Stimulated activated CD4-positive, alpha-beta T cell treated with anti-CD3 and anti-CD28 coated beads, TNF-alpha, amount 100 ng/mL, for 1 hour (primary cell): ENCODE measurements at places on chromosomes 5 and 9.

DNA sequence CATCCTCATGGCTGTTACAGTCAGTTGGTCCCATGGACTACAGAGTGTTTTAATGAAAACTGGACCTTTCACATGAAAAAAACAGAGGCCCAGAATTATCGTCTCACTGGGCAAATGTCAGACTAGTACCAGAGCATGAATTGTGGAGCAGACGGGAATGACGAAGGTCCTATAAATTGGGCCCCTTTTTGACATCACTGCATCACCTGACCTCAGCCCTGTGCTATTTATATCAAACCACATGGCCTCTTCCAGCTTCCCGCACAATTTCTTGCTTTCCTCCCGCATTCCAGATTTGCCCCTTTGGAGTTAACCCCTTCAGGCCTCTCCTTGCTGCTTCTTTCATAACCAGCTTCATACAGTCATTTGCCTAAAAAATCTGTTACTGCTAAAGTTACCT is 301.7 kb downstream of the ATPSCKMT start:
- DNase-seq: no peak

GRCh38 chr5:61675015-61675692 is 343.1 kb downstream of the ZSWIM6 start:
- no peak for DNase-seq

- DNase-seq: no peak
Observed at GRCh38 chr9:113511047-113511521, 47.6 kb downstream of the RGS3 start.

DNA sequence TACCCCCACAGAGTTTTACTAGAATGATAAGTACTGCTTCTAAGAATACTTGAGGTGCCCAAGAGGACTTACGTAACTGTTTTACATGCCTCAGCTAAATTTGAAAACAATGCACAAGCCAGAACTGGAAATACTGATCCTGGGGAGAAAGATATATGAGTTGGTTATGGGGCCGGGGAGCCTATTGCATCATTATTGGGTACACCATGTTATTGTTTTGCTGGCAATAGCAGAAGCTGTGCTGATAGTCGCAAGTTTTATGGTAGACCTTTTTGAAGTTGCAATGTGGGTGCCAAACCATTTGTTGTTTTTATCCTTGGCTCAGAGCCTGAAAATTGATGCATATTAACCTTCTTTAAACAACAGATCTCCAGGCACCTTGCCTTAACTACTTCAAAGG is 108.4 kb upstream of the DHFR start:
- DNase-seq: no peak

DNA sequence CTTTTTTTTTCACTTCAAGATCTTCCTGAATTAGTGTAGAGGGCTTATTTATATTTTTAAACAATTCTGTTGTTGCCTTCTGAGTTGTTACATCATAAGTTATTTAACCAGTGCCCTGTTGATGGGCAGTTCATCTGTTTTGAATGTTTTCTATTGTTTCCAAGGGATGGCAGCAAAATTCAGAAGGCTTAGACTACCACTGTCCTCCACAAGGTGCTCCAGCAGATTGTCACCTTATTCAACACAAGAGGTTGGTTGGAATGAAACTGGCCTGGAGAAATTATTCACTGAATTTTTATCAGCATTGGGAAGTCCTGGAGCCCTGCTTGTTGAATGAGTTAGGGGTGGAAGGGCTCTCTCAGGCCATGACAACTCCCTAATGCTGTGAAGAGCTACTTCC is 1.3 kb upstream of the KLHL9 start:
- DNase-seq: no peak

DNA sequence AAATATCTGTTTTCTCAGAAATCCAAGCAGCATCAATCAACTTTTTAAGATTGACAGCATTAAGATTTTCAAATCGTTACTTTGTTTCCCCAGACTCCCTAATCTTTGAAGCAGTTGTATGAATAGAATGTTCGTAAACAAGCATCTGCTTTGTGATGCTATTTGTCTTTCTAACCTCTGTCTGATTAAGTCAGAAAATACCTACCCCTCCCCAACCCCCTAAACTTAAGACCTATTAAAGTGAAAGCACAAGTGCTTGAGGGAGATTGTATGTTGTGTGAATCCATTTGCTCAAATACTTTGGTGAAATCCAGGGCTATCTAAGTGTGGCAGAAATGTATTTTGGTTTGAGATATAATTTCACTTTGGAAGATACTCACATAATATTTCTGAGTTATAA is 47.9 kb upstream of the C5orf47 start:
- DNase-seq: no peak

- no peak for DNase-seq
Observed at GRCh38 chr5:53008751-53009150, 19.6 kb downstream of the ITGA2 start.

DNA sequence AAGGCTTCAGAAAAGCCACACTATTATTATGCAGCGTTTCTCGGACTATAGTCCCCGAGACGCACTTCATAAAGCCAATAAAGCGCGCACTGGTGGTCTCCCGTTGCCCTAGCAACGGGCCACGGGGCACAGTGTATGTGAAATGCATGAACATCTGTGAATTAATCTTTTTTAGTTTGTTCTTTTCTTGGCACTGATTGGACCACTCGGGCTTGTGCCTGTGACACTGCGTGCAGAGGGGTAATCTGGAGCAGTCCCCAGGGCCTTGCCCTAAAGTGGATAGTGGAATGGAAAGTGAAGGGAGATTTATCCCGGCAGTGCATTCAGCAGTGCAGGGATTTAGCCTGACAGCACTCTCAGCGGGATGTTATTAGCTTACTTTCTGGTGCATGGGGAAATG is 92.1 kb downstream of the TLE4 start:
- no peak for DNase-seq
